ENCODE measurements at places on chromosomes 11 and 22.

GRCh38 chr22:26527167-26527566 is 14.9 kb upstream of the TFIP11 start:
- DNase-seq = no peak

DNA sequence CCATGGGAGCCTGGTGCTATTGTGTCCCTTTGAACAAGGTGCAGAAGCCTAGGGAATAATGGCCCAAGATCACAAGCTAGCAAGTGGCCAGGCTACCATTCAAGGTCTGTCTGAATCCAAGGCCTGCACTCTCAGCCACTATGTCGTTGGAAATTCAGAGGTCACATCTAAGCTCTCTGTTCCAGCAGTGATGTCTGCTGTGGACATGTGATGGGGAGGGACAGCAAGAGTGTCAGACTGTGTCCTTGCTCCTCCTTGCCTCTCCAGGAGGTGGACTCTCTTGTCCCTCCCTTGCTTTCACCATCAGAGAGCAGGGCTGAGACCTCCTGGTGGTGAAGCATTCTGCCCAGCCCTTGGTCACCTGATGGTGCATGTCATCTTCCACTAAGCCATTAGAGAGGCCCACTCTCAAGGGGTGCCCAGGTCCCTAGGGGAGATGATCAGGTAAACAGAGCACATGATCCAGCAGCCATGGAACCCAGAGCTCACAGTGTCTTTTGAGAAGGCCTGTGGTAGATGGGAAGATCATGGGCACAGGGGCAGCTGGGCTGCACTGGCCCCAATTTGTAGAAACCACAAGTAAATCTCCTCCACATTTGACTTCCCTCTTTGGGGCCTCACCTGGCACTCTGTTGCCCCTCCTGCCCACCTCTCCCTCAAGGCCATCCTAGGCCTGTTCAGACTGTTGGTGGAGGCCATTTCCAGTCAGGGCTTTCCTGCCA is 37.1 kb upstream of the SUSD2 start:
- no peak for DNase-seq

- DNase-seq = no peak
These were observed 120.7 kb downstream of the CCDC81 start for GRCh38 chr11:86495351-86495750.

DNA sequence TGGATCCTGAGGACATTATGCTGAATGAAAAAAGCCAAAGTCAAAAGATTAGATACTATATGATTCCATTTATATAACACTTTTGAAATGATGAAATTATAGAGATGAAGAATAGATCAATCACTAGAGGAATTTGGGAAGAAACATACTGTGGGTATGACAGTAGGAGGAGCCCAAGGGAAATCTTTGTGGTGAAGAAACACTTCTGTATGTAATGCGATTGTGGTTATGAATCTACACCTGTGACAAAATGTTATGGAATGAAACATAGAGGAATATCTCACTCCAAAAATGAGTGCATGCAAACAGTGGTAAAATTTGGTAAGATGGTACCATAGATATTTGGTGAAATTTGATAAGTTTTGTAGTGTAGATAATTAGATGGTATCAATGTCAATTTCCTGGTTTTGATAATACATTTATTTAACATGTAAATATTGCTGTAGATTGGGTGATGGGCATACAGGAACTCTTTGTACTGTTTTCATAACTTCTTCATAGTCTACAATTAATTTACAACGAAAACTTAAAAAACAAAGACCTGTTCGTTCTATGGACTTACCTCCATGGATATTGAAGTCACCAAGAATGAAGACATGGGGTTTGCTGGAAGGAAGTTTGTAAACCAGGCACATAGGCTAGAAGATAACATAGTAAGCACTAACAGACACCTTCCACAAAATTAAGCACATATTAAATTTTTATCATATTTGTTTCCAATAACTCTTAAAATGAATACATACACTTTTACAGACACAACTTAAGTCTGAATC is 11.5 kb downstream of the MRGPRX1 start:
- no peak for DNase-seq

GRCh38 chr11:112167145-112167544 is at the start of gene TEX12:
TSS of gene TEX12 (plus strand) at chr11:112167372. CDS start at chr11:112169269, 1,897 bp downstream.
- DNase-seq = no peak

DNA sequence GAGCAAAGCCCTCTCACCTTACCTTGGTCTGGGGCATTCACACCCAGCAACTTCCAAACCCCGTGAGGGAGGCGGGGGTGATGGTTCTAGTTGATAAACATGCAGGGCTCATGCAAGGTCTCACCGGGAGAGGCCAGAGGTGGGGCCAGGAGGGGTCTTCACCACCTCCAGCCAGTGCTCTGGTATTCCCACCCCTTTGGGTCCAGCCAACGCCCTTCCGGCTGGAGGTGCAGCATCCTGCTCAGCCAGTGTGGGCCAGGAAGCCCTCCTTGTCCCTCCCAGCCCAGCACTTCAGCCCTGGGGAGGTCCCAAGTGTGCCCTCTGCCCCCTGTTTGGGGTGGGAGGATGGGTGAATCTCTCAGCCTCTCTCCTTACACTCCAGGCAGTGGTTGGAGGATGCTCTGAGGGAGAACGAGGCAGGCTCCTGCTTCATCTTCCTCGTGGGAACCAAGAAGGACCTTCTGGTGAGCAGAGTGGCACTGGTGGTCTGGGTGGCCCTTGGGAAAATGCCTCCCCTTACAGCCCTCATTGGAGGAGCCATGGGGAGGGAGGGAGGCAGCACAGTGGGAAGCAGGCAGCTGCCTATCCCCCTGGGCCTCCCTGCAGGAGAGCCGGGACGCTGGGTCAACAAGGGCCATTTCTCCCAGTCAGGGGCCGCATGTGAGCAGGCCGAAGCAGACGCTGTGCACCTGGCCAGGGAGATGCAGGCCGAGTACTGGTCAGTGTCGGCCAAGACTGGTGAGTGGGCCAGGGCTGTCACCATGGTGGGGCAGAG is 13.4 kb downstream of the RAB36 start:
- DNase-seq = no peak

GRCh38 chr11:57798905-57799559 is 37.4 kb downstream of the CTNND1 start:
- no peak for DNase-seq

DNA sequence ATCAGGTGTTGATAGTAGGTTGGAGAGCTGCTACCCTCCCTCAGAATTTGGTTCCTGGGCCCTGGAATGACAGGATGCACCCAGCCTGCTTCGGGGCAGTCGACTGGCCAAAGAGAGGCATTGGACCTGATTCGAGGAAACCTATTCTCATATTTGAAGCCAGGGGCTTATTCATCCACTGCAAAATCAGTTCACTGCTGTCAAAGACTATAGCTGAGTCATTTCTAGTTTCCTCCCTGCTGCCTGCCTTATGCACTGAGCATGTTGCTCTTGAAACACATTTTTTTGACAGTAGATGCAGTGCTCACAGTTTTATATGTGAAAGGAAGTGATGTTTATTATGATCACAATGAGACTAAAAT is 565.4 kb downstream of the ETS1 start:
- no peak for DNase-seq

DNA sequence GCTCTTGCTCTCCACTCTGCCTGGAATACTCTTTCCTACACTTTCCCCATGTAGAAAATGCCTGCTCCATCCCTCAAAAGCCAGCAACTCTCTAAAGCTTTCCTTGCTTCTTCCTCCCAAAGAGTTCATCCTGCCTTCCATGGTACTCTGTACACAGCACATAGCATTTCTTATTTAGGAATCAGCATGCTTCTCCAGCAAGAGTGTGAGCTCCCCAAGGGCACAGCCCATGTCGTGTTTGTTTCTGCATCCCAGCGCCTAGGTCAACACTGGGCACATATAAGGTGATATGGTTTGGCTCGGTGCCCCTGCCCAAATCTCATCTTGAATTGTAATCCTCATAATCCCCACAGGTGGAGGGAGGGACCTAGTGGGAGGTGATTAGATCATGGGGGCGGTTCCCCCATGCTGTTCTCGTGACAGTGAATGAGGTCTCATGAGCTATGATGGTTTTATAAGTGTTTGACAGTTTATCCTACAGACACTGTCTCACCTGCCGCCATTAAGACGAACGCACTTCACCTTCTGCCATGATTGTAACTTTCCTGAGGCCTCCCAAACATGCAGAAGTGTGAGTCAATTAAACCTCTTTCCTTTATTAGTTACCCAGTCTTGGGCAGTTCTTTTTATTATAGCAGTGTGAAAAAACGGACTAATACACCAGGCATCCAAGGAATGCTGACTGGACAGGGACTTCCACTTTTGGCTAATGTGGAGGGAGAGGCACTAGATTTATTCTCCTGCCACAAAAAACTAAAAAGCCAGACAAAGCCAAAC is 8.2 kb downstream of the VPS37C start:
- no peak for DNase-seq
